ENCODE measurements at places on chromosomes 4 and X. TPM values are rescaled to one million over a fixed set of nuclear protein-coding genes. Genes with fewer than 3 reads are reported as not detected.

The DOK7 gene
- total RNA-seq = 1.6 TPM

The ITIH6 gene
- not detected for total RNA-seq

The RBMX gene
- 286 TPM for total RNA-seq

The SH3BGRL gene
- 203 TPM for total RNA-seq

The PAGE5 gene
- not detected for total RNA-seq

The MAGEB10 gene
- total RNA-seq = not detected

The GJB1 gene
- total RNA-seq = not detected

The PSAPL1 gene
- not detected for total RNA-seq

The RASSF6 gene
- total RNA-seq = 0.85 TPM

DNA sequence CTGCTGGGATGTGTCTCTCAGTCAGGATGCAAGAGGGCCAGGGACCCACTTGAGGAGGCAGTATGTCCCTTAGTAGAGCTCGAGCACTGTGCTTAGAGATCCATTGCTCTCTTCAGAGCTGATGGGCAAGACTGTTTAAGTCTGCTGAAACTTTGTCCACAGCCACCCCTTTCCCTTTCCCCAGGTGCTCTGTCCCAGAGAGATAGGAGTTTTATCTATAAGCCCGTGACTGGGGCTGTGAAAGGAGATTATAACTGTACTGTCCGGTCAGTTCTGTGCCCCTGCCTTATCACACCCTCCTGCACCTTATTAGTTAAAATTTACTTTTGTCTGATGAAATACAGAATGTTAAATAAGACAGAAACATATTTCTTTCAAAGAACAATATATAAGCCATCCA is 378.4 kb downstream of the PABPC4L start:
- no peak for DNase-seq
- no peaks in the 10 kb centered on the region for H3K27me3 ChIP-seq
- H3K4me1 ChIP-seq = no peaks in the 10 kb centered on the region
- H3K4me3 ChIP-seq = no peak overlapping the region

DNA sequence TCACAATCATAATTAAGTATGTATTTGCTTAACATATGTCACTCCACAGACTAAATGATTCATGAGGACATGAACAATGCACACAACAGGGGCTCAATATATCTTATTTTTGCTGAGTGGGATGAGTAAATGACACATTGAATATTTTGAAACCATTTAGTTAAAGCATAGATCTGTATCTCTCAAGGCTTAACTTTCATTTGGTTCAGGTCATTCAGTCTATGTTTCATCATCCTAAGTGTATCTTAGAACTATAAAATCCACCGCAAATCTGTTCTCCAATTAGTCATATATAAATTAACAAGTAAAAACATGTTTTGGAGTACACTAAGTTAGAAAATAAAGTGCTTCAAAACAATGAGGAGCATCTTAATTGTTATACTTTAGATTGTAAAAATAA is 45.8 kb downstream of the AREG start:
- DNase-seq = no peak
- no peaks in the 10 kb centered on the region for H3K36me3 ChIP-seq
- no peak overlapping the region for H3K4me3 ChIP-seq
- H3K4me1 ChIP-seq = no peaks in the 10 kb centered on the region

GRCh38 chr4:83440899-83441298 is 14.7 kb downstream of the HELQ start:
- no peak for DNase-seq
- H3K27ac ChIP-seq = no peak overlapping the region
- H3K4me1 ChIP-seq = no peaks in the 10 kb centered on the region

- H3K27me3 ChIP-seq = no peaks in the 10 kb centered on the region
- DNase-seq = no peak
- no peak overlapping the region for H3K27ac ChIP-seq
Measured at GRCh38 chr4:117740736-117741135, 293.6 kb upstream of the NDST3 start.

- H3K27me3 ChIP-seq = peaks cover 55% of the 10 kb centered on the region
- no peak overlapping the region for H3K27ac ChIP-seq
- H3K4me3 ChIP-seq = no peak overlapping the region
- peaks cover 33% of the 10 kb centered on the region for H3K4me1 ChIP-seq
- DNase-seq = no peak
Measured at GRCh38 chr4:133154725-133155124, 5.6 kb downstream of the PCDH10 start.

GRCh38 chr4:67996127-67996526 is 32.8 kb upstream of the TMPRSS11A start:
- no peak overlapping the region for H3K27ac ChIP-seq
- no peaks in the 10 kb centered on the region for H3K36me3 ChIP-seq
- H3K4me1 ChIP-seq = no peaks in the 10 kb centered on the region

DNA sequence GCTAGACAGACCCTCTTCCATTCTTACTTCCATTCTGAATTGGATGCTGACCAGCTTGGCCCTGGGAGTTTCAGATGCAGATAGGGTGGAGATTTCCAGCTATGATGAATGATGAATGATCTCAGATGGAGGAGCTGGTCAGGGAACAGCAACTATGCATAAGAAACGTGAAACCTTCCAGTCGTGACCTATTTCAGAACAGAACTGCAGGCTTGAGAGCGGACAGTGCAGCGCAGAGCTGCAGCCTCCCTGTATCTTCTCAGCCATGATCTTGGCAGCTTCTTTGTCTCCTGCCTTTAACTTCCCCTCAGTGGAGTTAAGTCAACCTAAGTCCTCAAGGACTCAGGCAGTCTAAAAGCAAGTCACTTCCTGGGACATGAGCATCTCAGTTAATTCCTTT is 43.3 kb upstream of the HAND2 start:
- H3K4me1 ChIP-seq = no peaks in the 10 kb centered on the region
- no peaks in the 10 kb centered on the region for H3K36me3 ChIP-seq
- no peaks in the 10 kb centered on the region for H3K27me3 ChIP-seq
- H3K27ac ChIP-seq = no peak overlapping the region
- no peak overlapping the region for H3K4me3 ChIP-seq
- DNase-seq = no peak

DNA sequence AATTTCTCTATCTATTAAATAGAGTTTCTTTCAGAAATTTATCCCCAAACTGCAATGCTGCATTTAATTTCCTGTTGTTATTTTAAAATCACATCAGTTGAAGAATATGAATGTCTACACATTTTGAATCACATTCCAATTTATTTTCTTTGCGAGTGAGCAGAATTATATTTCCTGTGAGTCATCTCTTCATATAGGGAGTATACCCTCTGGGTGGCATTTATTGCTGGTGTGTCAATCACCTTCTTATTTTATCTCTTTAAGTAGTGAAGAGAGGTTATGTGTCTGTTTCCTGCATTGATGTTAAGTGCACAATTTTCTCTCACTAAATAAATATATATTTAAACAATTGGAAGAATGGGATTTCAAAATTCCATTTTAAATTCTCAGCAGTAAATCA is 511.0 kb upstream of the ATOH1 start:
- H3K27me3 ChIP-seq = no peaks in the 10 kb centered on the region
- H3K4me3 ChIP-seq = no peak overlapping the region
- H3K27ac ChIP-seq = no peak overlapping the region
- no peaks in the 10 kb centered on the region for H3K36me3 ChIP-seq
- DNase-seq = no peak

- H3K27me3 ChIP-seq = no peaks in the 10 kb centered on the region
- DNase-seq = no peak
- H3K4me1 ChIP-seq = no peaks in the 10 kb centered on the region
Measured at GRCh38 chr4:12221031-12221430, 792.3 kb upstream of the HS3ST1 start.

GRCh38 chrX:109672239-109672638 is 47.3 kb upstream of the KCNE5 start:
- H3K36me3 ChIP-seq = peaks cover 86% of the 10 kb centered on the region
- no peaks in the 10 kb centered on the region for H3K27me3 ChIP-seq
- DNase-seq = no peak
- H3K4me3 ChIP-seq = no peak overlapping the region

DNA sequence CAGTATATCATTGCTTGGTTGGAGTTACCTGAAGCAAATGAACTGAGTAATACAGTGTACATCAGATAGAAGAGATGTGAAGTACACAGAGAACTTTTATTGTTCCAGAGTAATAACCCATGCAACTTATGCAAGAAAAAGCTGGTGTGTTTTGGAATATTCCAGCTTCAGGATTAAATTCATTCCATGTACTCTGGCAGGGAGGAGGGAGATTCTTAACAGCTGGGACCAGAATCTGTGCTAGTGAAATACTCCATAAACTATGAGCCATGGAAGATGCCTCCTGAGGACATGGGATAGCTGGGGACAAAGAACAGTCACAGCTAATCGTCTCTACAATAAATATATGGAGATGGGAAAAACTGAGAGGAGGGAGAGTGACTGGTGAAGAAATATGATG is 101.6 kb upstream of the OTUD4 start:
- H3K4me3 ChIP-seq = no peak overlapping the region
- H3K4me1 ChIP-seq = no peaks in the 10 kb centered on the region
- H3K36me3 ChIP-seq = no peaks in the 10 kb centered on the region
- DNase-seq = no peak
- H3K27me3 ChIP-seq = no peaks in the 10 kb centered on the region

DNA sequence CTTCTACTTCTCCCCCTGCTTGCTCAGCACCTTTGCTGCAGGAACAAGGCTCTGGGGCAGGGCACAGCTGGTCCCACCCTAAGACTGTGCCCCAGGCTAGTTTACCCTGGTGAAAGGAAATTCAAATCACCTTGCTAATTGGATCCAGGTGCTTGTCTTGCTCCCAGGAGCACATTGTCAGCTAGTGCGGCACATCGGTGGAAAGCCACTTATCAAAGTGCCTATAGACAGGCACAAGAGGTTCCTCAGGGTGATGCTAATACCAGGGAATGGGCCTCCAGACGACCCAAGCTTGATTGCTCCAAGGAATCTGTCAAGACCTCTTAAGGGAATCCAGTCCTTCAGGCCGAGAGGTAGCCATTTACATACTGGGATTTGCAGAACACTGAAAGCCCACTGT is 64.5 kb upstream of the PRPS1 start:
- H3K27me3 ChIP-seq = no peaks in the 10 kb centered on the region
- H3K4me1 ChIP-seq = no peaks in the 10 kb centered on the region
- H3K27ac ChIP-seq = no peak overlapping the region
- H3K4me3 ChIP-seq = no peak overlapping the region

DNA sequence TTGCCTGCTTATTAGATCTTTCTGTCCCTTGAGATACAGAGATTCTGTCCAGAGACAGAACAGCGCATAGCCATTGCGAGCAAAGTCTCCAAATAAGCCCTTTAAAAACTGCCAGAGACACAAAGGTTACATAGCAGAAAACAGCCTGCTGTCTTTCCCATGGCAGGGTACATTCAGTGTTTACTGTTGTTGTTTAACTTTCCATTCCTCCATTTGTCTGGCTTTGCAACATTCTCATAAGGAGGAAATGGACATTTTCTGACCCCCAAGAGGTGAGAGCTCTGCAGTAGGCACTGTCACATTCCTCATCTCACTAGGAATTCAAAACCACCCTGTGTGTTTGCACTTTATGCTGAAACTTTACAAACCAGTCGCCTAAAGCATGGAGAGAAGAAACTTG is 48.3 kb downstream of the PDE5A start:
- no peaks in the 10 kb centered on the region for H3K27me3 ChIP-seq
- H3K4me1 ChIP-seq = no peaks in the 10 kb centered on the region
- no peak for DNase-seq
- H3K36me3 ChIP-seq = no peaks in the 10 kb centered on the region
- no peak overlapping the region for H3K4me3 ChIP-seq

DNA sequence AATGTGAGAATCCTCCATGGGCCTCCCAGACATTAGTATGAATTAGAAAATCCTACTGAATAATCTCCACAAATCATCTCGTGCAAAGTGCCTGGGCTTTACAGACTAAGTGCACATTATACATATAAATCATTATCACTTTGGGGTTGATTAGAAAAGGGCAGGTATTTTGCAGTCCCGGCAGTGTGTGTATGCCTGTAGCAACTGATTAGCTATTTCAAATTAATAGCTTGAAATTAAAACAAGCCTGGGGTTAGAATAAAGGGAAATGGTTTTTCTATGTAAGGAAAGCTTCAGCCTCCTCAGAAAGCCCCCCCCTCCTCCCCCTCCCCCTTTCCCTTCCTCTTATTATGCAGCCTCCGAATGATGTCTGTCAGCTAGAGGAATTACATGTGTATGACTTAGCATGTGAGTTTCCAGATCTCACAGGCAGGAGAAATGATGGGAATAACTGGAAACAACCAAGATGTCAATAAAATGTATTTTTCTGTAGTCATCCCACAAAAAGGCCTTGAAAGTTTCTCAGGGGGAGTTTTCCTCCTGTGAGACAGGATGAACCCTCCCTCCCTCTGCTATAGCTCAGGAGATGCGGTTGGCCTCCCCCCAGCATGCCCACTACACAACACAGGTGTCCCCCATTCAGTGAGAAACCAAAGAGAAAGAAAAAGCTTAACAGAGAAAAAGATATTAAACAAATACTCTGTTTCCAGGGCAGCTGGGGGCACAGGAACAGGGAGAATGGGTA is 41.2 kb upstream of the RASGEF1B start:
- DNase-seq = peak; percentile 71
- H3K27me3 ChIP-seq = no peaks in the 10 kb centered on the region
- peaks cover 66% of the 10 kb centered on the region for H3K4me1 ChIP-seq
- H3K27ac ChIP-seq = peak overlapping the region; percentile 32
- H3K36me3 ChIP-seq = no peaks in the 10 kb centered on the region

- no peak overlapping the region for H3K4me3 ChIP-seq
- no peaks in the 10 kb centered on the region for H3K36me3 ChIP-seq
- no peaks in the 10 kb centered on the region for H3K27me3 ChIP-seq
- no peaks in the 10 kb centered on the region for H3K4me1 ChIP-seq
- no peak overlapping the region for H3K27ac ChIP-seq
Measured at GRCh38 chr4:113893546-113893945, 85.9 kb downstream of the ARSJ start.

- no peaks in the 10 kb centered on the region for H3K4me1 ChIP-seq
- H3K4me3 ChIP-seq = no peak overlapping the region
- DNase-seq = no peak
- H3K36me3 ChIP-seq = no peaks in the 10 kb centered on the region
Measured at GRCh38 chr4:158239196-158239595, 28.9 kb downstream of the TMEM144 start.

- no peaks in the 10 kb centered on the region for H3K27me3 ChIP-seq
- H3K36me3 ChIP-seq = no peaks in the 10 kb centered on the region
- no peaks in the 10 kb centered on the region for H3K4me1 ChIP-seq
- H3K4me3 ChIP-seq = no peak overlapping the region
Measured at GRCh38 chr4:166198516-166199310, 325.7 kb downstream of the TLL1 start.

Data from spleen (tissue), 13 donors.